CD4-positive, alpha-beta T cell treated with Interleukin-6 at 100 ng/mL for 8 hours (primary cell): ENCODE measurements at places on chromosomes 11 and 22.

DNA sequence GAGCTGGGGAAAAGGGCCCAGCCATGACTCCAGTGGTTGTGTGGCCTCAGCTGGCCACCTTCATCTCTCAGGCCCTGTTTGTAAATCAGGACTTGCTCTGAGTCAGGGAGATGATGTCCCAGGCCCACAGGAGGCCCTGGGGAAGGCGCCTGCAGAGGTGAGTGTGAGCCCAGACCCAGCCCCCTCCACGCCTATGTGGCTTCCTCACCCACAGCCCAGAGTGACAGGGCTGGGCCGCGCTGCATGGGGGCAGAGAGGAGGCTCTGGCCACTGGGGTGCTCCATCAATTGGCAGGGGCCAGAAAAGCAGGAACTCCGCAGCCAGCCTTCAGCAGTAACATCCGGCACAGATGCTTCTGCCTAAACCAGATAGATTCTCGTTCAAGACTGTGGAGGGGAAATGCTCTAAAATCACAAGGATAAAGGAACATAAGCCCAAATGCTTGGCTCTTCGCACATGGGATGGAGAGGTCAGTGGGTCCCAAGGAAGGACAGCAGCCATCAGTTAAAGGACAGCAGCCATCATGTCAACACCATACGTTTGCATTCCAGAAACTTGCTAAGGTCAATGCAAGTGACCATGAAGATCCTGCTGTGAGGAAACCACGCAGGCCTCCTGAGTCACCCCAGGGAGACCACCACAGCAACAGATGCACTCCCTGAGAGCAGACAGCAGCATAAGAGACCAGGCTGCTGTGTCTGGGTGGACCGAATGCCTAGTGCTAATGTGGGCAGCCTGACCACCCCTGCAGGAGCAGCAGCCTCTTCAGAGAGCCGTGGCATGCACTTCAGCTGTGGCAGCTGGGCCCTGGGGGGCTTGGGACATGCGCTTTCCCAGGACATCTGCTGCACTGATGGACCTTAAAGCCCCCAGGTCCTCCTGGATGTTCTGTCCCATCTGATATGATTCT lies 28.3 kb downstream of the OSBPL5 start:
- no peak for DNase-seq

- DNase-seq = no peak
Observed at GRCh38 chr22:23246982-23247766, 66.9 kb downstream of the BCR start.

- DNase-seq = no peak
Observed at GRCh38 chr11:132639986-132640385, 892.3 kb downstream of the OPCML start.

DNA sequence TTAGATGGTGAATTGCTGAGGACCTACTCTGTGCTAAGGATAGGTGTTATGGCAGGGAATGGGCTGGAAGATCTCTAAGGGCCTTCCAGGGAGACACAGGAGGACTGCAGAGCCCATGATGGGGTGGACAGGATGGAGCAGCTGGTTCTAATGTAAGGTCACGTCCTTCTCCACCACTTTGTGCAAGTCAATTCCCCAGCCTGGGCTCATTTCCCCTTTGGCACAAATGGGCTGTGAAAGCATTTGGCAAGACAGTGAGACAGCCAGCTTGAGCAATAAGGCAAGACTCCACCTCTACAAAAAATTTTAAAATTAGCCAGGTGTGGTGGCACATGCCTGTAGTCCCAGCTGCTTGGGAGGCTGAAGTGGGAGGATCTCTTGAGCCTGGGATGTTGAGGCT lies 81.4 kb upstream of the THY1 start:
- DNase-seq = no peak

GRCh38 chr22:50490531-50491308 lies 4.1 kb downstream of the MIOX start:
- no peak for DNase-seq

DNA sequence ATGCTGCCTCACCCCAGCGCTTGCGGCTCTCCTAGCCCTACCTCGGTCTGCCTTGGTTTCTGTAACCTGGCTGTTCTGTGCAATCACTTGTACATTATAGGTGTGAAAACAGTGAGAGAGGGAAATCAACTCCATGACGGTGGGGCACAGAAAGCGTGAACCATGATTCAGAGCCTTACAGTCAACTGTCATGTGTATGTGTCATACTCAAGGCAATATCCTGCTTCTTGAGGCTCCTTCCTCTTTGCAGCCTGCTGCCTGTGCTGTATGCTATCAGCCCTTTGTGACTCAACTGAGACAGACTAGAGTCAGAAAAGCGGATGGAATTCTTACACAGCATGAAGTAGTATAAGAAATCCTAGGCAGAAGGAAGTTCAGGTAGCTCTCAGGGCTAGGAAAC lies 2.1 kb downstream of the NRIP3 start:
- DNase-seq = peak; percentile 37

GRCh38 chr11:2981130-2981529 lies 11.0 kb downstream of the NAP1L4 start:
- DNase-seq = no peak

DNA sequence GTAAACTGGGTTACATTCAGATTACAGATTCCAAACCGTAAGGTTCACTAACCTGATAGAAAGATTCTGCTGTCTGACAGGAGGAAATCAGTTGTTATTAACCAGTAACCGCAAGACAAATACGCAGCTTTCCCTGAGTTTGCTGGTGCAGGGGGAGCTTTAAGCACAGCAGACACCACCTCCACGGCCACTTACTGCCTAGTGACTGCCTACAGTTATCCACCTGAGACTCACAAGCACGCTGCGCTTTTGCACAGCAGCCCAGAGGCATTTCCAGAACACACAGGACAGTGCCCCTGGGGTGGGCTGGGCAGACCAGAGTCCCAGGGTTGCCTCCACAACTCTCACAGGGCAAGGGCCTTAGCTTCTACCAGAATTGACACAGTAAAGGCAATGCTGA lies 90.9 kb downstream of the CTTN start:
- DNase-seq = no peak

GRCh38 chr11:2277933-2278523 lies 7.6 kb upstream of the ASCL2 start:
- DNase-seq = no peak

GRCh38 chr11:101866619-101867491 lies 48.0 kb upstream of the CEP126 start:
- DNase-seq = no peak

GRCh38 chr11:74297484-74297883 lies 14.0 kb downstream of the P4HA3 start:
- DNase-seq = no peak

DNA sequence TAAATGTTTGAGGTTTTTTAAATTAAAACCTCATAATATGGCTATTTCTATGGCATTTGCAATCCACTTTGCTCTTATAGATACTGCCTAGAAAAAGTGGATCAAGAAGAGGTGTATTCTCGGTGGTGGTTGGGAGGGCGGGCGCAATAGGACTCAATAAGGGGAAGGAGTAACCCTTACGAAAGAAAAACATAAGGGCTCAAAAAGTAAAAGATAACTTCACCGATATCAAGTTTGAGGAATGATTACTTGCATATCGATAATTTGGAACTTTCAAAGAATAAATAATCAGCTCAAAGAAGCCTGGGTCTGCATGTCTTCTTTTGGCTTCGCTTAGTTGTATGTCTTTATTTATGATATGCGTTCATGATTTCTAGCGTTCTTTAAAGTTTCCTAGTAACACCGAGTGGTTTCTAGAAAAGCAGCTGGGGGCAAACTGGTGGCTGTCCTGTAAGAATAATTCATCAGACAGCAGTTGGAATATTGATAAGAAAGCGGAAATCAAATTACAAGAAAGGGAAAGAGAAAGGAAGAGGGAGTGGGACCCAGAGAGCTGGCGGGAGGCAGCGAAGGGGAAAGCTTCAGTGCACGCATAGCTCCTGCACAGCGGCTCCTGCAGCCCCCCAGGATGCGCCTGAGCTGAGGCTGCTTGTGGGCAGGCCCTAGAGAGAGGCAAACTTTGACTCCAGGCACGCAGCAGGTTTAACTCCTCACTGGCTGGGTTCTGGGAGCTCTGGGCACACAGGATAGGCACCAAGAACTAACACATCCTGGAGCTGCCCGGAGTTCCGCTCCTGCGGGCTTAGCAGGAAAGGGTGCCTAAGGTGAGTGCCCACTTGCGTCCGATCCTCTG lies 9.1 kb upstream of the FLI1 start:
- no peak for DNase-seq

DNA sequence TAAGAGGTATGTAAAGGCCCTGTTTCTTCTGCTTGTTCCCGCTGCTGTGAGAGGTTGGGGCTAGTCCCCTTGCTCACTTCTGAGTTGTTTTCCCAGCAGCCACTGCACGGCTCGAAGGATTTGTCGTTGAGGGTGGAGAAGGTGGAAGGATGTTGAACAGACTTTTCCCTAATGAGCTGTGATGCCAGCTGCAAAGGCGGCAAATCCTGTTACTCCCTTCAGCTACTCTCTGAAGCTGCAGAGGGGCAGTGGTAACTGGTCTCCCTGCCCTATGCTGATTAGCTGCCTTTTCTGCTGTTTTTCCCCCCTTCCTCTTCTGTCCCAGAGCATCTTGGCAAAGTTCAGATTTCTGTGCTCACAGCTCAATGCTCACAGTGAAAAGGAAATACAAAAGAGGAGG lies 90.4 kb upstream of the SLC25A18 start:
- no peak for DNase-seq

DNA sequence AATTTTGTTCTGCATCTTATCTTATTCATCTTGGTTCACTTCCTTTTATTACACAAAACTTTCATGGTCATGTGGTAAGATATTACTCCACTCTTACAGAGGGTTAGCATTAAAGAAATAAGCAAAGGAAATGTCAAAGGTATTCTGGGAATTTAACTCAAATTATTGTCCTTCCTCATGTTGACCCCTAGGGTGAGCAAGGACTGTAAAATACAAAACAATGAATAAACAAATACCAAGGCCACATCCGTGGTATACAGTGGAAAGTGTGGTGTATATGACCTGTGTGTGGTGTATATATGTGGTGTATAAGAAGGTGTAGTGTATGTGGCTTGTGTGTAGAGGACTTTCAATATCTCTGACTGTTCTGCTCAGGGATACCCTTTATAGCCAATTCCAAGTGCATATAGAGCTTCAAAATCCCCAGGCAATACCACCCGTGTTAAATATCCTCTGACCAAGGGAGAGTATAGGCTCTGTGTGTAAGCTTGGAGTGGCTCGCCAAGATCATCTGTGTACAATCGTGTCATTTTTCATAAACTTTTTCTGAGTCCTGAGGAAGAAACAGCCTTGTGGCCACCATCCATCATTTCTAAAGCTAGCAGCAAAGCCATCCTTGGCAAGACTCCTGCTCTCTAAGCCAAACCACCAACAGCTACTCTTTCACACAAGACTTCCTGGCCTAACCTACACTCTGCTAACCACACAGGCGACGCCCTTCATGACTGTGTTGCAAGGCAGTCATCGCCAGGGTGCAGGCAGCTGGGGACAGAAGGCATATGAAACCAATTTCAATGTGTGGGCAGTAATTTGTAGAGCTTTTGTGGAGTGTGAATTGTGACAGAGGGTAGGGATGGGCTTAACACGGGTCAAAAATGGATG lies 548.0 kb downstream of the ETS1 start:
- peak; percentile 84 for DNase-seq

DNA sequence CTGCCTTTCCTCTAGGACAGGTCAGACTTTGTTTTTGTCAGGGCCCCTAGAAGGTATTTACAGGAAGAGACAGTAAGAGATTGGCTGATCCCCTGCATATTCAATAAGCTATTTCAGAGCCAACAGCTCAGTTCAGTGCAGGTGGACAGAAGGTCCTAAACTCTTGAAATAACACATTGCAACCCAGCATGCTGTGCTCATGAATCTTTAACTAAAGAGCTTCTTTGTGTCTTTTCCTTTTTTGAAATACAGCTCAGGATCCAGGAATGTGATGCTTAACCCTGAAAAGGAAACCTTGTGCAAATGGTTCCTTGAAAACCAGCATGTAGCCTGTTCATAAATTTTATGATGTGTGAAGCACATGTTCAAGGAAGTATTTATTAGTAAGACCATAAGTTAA lies 43.9 kb downstream of the BBOX1 start:
- DNase-seq = no peak

GRCh38 chr11:127651175-127651887 lies 650.8 kb upstream of the KIRREL3 start:
- DNase-seq = no peak

DNA sequence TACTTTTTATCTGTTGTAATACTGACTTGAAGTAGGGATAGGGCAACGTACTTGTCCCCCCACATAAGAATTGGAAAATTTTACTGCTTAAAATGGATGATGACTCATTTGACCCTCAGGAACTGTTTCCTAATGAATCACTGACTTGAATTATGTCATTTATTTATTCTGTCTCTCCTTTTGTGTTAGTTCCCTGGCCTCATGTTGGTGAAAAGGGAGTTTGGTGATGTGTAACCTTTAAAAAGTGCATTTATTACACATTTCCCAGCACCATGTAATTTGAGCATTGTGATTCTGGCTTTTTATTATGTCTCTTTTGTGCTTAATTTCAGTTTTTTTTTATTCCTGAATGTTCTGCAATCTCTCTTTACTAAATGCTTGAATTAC lies 20.3 kb upstream of the PGM2L1 start:
- no peak for DNase-seq

- no peak for DNase-seq
Observed at GRCh38 chr11:133212201-133212600, 320.1 kb downstream of the OPCML start.

DNA sequence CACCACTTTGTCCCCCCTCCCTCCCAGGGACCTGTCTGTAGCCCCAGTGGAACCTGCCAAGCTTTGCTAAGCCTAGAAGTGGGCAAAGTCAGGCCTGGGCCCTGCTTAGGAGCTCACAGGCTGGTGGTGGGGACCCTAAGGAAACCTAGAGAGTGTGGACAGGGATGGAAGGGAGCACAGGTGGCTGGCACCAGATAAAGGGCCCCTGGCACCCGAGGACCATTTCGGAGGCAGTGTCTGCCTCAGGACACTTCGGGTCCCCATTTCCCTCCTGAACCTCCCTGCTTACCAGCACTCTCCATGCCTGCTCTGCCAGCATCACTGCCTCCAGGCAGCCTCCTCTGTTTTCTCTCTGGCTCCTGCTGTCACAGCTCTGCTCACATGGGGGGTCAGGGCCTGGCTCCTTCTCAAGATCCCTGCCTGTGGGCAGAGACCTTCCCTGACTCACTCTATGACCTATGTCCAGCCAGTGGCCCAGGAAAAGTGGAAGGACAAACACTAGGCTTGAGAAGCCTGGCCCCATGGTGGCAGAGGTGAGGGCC lies 13.6 kb upstream of the OMP start:
- no peak for DNase-seq

GRCh38 chr11:9853929-9854552 lies 190.2 kb downstream of the SWAP70 start:
- DNase-seq = no peak

- DNase-seq = no peak
Observed at GRCh38 chr11:110972640-110973039, 260.4 kb upstream of the ARHGAP20 start.

DNA sequence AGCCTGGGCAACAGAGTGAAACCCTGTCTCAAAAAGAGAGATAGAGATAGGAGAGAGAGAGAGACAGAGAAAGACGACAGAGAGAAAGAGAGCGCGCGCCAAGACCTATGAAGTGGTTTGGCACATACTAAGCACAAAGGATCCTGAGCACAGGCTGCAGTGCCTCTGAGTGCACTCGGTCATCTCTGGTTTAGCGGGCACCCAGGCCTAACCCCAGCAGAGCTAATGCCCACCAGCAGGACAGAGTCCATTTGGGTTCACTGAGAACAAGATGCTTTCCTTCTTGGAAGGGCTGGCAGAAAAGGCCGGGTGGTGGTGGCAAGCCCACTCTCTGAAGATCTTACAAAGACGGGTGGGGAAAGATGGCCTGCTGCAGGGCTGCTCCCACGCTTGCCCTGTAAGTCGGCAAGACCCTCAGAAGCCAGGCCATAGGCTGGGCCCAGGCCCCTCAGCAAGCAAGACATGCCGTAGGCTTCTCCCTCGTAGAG lies 3.3 kb downstream of the SCARF2 start:
- no peak for DNase-seq
